ENCODE measurements at places on chromosomes 7 and 10.
A peak's percentile ranks its signal among the peaks of the same experiment; 100 is the strongest.

- no peak for DNase-seq
Measured at GRCh38 chr10:123245264-123245663, 91.1 kb downstream of the BUB3 start.

- no peak for DNase-seq
Measured at GRCh38 chr10:126701526-126701925, 31.0 kb upstream of the C10orf90 start.

DNA sequence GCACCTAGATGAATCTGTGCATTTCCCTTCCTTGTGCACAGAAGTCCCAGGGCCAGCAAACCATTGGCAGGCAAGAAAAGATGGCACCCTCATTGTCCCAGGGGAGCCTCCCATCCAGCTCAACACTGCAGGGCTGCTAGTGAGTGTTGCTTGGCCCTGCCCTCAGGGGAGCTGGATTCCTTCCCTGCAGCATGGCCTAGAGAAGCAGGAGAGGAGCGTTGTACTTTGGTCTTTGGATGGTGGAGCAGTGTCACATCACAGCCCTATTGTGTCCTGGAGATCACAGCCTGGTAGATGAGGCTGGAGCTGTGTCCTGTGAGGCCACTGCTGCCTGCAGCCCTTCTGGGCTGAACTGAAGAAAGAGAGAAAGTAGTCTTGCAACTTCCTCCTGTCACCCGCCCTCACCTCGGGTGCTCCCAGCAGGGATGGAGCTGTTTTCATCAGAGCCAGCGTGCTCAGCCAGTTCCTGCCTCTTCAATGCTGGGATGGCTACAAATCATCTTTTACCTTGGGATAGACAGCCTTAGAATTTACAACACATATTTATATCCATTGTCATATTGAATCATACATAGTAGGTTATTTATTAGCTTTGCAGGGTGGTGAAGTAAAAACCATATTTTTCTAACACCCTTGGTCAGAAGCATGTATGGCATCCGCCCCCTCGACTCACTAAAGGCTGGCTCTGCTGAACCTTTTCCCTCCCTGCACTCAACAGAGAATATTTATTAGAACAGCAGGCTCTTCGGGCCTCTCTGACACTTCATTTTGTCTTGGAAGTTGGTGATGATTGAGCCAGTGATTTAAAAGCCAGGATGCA is 43.1 kb upstream of the FAM180A start:
- no peak for DNase-seq

GRCh38 chr7:157875230-157876179 is 538.7 kb downstream of the DNAJB6 start:
- peak; percentile 44 for DNase-seq

DNA sequence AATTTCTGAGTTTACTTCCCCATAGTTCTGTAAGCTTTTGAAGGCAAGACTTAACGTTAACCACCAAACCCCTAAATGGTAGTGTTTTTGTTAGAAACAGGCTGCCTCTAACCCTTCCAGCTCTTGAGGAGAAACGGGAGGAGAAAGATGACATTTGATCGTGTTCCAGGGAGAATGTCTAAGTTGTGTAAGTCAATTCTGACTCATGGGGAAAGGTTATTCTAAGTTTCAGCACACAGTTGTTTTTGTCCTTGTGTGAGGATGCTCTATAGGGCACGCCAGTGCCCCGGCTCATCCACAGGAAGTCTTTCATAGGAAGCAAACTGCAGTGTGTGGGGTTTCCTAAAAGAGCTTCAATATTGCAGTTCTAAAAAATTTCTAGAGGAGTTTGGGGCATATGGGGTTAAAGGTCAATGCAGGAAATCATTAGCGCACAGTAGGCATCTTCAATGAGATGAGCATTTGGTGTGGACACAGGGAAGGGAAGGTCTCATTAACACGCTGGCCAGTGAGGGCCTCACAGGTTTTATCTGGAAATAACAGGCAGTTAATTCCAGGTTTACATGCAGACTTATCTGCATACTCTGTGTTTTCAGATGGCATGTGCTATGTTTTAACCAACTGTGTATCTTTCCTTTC is 638.2 kb upstream of the IGFBP3 start:
- DNase-seq = no peak

DNA sequence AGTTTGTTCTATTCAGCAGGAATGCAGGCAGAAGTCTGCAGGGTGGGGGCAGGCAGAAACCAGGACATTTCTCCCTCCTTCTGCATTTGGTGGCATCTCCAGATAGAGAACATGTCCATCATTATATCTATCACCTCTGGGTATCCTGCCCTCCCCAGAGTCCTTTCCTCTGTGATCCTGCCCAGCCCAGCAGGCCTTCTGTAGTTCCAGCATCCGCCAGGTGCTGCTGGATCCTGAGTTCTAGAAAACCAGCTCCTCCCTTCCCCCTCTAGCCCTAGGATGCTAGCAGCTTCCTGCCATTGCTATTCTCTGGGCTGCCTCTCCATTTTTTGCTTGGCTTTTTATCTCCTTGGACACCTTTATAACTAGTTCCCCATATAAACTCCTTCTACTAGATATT is 180.3 kb downstream of the KCNMA1 start:
- DNase-seq = no peak

DNA sequence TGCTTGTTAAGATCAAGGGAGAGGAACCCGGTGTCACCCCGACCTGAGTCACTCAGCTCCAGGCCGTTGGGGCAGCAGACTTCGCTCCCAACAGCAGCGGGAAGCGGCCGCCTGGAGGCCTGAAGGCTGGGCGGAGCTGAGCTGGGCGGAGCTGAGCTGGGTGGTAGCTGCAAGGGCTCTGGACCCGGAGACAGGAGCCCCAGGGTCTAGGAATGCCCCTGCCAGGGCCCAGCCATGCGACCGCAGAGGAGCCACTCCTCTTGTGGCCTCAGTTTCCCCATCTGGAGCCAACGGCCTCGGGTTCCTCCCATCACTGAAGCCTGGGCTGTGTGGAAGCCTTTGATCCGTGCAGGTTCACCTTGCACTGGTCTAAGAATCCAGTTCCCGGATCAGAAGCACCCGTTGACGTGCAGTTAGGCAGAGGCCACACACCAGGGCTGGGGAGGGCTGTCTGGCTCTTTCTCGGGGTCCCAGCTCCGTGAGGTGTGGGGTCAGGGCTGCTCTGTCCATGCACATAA is 21.9 kb upstream of the DPYSL4 start:
- no peak for DNase-seq

DNA sequence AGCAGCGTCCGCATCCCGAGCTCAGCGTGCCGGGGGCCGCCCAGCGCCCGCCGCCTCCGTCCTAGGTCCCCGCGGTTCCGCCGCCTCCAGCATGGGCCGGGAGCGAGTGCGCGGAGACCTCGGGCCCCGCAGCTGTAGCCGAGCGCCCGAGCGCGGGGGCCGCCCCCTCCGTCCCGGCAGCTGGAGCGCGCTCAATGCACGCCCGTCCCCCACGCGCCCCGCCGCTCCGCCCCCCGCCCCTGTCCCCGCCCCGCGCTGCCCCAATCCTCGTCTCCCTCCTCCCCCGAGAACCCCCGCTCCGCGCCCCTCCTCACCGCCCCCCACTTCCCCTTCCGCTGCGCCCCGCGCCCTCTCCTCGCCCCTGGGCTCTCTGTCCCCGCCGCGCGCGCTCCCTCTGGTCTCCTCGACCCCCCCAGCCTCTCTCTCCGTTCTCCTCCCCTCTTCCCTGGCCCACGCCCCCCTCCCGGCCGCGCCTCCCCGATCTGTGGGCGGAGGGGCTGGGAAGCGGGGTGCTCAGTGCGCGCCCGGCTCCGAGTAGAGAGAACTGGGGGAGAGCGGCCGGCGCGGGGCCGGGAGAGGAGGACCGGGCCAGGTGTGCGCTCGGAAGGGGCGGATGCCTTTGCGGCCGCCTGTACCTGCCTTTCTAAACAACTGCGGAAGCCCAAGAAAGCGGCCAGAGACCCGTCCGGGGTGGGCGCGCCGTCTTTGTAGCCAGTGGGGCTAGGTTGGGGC is at the start of gene VIPR2:
VIPR2 (minus strand) TSS at position 110 of the 732 bp plus-strand sequence; CDS start at position 14, 96 bp downstream.
- DNase-seq = no peak

DNA sequence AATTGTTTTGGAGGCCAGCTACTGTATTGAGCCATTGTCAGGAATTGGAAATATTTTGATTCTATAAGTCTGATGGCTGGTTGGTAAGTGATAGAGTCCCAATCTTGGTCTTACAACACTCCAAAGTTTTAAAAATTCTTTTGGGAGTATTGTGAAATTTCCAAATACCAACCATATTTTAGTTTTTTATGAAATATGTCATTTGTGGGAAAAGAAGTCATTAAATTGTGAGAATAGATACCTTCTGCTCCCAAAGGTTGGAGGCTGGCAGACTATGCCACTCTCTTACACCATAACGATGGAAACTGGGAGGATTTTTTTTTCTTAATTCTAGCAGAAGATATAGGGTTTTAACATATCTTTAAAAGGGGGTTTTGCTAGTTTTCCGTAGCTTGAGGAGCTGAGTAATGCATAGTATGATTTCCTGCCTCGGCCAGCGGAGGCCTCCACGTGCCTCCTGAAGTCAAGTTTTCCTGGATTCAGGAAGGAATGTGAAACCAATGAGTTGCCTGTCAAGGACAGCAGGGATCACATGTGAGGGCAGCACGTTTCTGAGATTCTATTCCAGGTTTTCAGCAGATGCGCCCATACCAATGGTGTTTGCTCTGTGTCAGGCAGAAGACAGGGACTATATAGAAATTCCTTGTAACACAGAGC is 92.2 kb upstream of the LAMB4 start:
- no peak for DNase-seq

GRCh38 chr7:112162142-112162766 is 43.9 kb downstream of the DOCK4 start:
- peak; percentile 10 for DNase-seq

GRCh38 chr10:112247791-112248190 is 35.4 kb upstream of the TECTB start:
- DNase-seq = no peak

- DNase-seq = no peak
Measured at GRCh38 chr7:148914208-148914777, 30.2 kb upstream of the EZH2 start.

Data from OCI-M1 (cell line).